Right renal pelvis (tissue), 4 donors: ENCODE measurements at places on chromosomes 2 and 18. TPM values are rescaled to one million over a fixed set of nuclear protein-coding genes. Genes with fewer than 3 reads are reported as not detected.

Gene CRACDL
- polyA plus RNA-seq = 3.5 TPM

- no peak for DNase-seq
Measured at GRCh38 chr2:68362749-68363148, 2.3 kb upstream of the PLEK start.

Gene MBD1
- 71.2 TPM for polyA plus RNA-seq

GRCh38 chr2:36809069-36809445, 112.5 kb downstream of the VIT start:
- no peak for DNase-seq
